H4 (cell line): ENCODE measurements at places on chromosomes 16 and 17. TPM values are rescaled to one million over a fixed set of nuclear protein-coding genes. Genes with fewer than 3 reads are reported as not detected.

The HID1 gene
- 0.15 TPM in 1 of 2 replicates, not detected in the other for total RNA-seq

The E4F1 gene
- total RNA-seq = 8.0 and 9.5 TPM in 2 replicates

The CEP295NL gene
- not detected in 2 replicates for total RNA-seq

The CA7 gene
- total RNA-seq = not detected in 2 replicates

The KRT17 gene
- 81.4 and 83.8 TPM in 2 replicates for total RNA-seq

The KRTAP4-4 gene
- total RNA-seq = not detected in 2 replicates

The ZNF19 gene
- 3.3 and 7.1 TPM in 2 replicates for total RNA-seq

The SBK1 gene
- 0.08 TPM in 1 of 2 replicates, not detected in the other for total RNA-seq

The ALOXE3 gene
- total RNA-seq = not detected in 2 replicates

The ATP2C2 gene
- not detected in 2 replicates for total RNA-seq

The PRKCB gene
- under 0.01 TPM in 1 of 2 replicates, not detected in the other for total RNA-seq
